ENCODE measurements at places on chromosomes 5 and 9.

DNA sequence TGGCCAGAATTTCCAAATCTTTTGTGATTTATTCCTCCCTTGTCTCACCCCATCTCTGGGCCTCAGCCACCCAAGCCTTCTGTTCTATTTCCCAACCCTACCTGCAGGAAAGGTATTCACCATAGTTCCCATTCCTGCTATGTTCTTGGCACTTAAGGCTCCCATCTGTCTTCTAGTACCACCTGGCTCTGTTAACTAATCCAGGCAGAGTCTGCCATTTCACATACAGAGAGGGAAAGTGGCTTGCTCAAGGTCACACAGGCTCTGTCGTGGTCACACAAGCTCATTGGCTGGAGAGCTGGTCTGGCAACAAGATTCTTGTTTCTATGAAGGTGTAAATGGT is 35.2 kb downstream of the COL27A1 start:
- no peak for DNase-seq

DNA sequence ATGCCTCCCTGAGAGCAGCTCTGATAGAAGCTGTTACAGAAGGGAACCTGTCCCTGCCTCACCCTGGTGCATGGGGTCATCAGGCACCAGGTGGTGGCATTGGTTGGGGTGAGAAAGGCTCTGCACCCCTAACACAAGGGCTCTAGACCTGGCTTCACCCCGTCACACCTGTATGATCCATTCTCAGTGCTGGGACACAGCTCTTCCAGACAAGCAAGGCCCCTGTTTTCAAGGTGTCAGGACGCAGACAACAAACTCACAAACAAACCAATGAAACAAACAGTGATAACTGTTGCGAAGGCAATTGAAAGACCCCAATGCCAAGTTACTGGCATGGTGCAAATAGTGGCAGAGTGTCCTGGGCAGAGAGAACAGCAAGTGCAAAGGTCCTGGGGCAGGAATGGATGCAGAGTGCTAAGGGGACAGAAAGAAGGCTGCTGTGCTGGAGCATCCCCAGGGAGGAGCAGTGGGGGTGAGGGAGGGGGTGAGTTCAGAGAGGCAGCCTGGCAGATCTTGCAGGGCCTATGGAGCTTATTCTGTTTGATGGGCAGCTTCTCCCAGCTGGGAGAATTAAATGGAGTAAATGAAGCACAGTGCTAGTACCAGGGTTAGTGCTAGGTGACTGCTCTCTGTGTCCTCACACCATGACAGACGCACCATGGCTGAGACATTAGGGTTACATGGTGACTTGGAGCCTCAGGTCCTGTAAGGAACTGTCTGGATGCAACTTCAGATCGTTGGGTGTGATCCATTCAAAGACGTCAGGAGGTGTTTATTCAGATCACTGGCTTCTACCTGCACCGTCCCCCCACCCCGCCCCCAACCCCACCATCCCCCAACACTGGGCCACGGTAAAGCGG is 67.9 kb upstream of the UNC5A start:
- DNase-seq, result no peak

DNA sequence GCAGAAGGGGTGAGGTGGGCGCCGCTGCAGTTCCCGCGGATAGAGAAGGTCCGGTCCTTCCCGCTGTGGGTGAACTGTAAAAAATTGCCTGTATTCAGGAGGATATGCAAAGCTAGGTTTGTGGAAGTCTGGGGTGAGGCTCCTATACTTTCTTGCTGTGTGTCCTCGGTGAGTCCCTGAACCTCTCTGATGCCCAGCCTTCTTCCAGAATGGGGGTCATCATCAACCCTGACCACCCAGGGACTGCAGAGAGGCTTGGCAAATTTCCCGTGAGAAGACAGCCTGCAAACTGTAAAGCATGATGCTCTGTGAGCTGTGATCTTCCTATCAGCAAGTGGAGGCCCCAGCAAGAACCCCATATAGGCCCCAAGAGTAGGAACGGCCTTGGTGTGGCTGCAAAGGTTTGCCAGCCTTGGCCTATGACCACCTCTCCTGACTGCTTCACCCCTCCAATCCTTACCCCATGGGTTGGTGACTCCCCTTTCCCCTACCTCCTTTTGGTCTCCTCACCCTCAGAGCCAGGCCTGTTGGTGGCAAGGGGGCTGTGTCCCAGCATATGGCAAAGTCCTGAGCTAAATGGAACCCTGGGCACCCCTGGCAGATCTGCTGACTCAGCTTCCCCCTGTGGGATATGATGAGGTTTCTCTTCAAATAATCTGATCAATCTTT is 760 bp downstream of the ALDH1B1 start:
- no peak for DNase-seq

GRCh38 chr5:177083357-177083756 is 3.4 kb upstream of the FGFR4 start:
- DNase-seq, result no peak

GRCh38 chr5:98902733-98903132 is 26.1 kb downstream of the CHD1 start:
- peak; percentile 13 for DNase-seq

DNA sequence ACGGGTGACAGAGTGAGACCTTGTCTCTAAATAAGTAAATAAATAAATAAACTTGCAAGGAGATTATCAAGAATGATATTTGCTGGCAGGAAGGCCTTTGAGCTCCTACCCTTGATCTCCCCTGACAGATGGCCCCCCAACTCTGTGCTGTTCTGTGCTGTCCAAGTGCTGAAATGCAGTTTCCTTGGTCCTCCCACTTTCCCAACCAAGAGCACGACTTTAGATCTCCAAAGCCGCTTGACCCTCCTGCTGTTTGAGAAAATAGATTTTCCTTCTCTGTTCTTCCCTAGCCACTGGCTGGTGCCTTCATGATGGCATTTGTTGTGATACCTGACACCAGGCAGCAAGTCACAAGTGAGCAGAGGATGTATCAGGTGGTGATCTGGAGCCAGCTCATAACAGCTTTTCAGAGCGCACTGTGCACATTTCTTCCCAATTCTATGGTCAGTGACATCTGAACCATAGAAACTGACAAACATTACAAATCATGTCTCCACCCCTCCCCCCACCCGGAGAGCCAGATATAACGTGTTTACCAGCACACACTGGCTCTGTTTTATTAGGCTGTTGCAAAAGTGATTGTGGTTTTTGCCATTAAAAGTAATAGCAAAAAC is 80.0 kb upstream of the PUM3 start:
- no peak for DNase-seq

DNA sequence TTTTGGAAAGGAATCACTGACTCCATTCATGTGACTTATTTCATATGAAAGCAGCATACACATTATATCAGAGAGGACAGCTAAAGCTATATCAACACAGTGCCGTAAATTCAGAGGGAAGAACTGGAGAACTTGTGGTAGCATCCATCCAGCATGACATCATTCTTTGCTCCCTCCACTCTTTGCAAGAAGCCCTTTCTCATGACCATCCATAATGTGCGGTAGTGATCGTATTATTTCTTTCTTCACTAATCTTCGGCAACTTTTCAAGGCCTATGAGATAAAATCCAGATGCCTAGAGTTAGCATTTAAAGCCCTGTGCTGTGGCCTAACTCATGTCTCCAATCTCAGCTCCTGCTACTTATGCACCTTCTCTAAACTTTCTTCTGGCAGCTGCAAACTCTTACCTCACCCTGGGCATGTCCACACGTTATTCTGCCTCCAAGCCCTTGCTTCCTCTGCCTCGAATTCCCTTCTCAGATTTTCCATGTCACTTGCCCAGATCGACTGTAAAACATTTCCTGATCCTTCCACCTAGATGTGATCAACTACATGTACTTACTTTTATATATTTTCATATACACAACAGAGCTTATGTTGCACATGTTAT is 307.3 kb upstream of the SGCD start:
- DNase-seq, result no peak

GRCh38 chr5:115952588-115952987 is 9.7 kb upstream of the LVRN start:
- no peak for DNase-seq

DNA sequence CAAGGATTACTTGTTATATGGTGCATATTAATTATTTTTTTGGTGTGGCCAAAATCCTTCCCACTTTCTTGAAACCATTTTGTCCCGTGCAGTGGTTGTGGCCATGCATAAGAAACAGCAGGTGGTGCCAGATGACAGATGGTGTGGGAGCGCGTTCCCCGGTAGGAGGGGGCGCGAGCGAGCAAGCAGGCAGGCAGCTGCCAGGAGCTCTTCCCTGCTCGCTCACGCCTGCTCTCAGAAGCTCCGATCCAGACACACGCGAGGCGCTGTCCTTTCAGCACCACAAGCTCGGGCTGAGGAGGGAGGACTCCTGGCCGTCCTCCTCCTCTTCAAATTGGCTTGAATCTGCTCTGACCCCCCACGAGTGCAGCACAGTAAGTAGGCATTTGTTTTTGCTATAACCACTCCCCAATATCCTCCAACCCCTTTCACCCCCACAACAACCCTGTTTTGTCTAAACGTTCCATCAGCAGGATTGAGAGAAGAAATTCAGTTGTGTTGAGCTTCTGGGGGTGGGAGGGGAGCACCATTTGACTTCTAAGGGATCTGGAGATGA is at the start of gene NSG2:
NSG2 (plus strand) TSS at position 237 of the 556 bp plus-strand sequence. CDS start 1,050 bp downstream, outside the sequence.
- peak; percentile 98 for DNase-seq

- peak; percentile 80 for DNase-seq
These were observed 1.4 kb upstream of the IPPK start for GRCh38 chr9:92671323-92671722.

DNA sequence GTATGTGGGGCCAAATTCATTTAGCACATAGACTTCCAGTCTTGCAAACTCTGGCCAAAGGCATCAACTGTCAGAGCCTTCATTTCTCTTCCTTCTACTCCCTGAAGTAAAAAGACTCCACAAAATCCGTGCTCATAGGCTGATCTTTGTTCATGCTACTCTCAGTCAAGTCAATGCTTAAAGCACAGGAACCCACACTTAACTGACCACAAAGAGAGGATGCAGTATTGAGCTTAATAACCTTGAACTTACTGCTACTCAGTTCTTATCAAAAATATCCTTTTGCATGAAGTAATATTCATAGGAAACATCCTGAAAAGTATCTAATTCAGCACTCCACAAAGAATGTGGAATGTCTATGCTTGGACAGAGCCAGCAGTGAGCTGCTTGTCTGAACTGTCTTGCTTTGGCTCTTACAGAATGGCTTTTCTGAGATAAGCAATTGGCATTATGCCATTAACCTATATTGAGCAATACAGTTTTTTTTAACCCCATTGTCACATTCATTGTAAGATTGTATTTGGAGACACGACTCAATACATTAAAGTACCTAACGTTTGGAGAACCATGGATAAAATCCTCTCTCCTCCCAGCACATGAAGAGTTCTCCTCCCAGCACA is 21.7 kb downstream of the LPAR1 start:
- DNase-seq, result peak; percentile 42

- peak; percentile 79 for DNase-seq
These were observed 63.5 kb downstream of the DUSP1 start for GRCh38 chr5:172707285-172708182.

- DNase-seq, result no peak
These were observed 76.4 kb downstream of the ESM1 start for GRCh38 chr5:54908774-54909525.

- no peak for DNase-seq
These were observed 173.4 kb downstream of the ZNF462 start for GRCh38 chr9:107036367-107036766.

DNA sequence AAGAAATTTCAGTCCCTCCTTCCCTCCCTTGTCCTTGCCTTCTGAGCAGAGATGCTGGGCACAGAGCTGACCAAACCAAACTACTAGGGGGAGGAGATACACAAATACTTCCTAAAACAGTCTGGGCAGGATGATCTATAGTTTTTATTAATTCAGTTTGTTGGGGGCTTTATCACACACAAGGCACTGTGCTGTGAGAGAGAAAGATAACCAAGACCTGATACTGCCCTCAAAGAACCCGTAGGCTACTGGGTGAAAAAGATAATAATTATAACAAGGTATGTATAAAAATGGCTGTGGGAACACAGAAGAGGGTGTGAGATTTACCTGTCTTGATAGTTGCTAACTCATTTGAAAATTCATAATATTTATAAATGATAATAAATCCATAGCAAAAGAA is 354.7 kb downstream of the NDUFS4 start:
- no peak for DNase-seq

DNA sequence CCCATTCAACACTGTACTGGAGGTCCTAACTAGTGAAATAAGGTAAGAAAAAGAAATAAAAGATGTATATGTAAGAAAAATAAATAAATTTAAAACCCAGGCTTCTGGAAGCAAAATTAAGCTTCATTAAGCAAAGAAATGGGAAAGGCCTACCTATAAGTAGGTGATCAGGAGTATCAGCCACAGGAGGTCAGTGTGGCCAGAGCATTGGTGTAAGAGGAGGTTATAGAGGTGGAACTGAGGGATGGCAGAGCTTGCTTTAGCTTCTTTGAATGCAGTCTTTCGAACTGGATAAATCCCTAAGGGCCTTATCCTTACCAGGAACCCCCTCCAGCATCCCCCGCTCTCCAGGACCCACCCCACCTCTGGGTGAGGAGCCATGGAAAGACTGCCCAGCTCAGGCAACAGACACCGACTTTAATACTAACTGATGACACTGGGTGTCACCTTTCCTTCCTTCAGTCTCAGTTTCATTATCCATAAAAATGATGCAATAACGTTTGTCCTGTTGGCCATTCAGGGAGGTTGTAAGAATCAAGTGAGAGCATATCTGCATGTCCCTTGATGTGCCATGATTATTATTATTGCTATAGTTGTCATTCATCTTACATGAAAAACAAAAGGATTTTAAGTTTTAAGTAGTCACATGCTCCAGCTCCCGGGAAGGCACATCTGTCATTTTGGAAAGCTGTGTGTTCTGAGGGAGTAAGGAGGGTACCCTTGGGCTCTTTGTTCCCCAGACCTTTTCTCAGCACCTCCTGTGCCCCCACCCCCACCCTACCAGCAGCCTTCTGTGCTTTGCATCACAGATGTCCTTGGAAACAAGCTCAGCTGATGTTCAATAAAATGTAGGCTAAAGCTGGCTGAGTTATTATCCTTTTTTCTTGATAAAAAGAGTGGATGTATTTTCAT is 50.8 kb upstream of the CTNNA1 start:
- no peak for DNase-seq

GRCh38 chr9:105930011-105930627 is 235.8 kb downstream of the TMEM38B start:
- peak; percentile 7 for DNase-seq

GRCh38 chr5:146643776-146644175 is 127.8 kb upstream of the GPR151 start:
- DNase-seq, result no peak

- DNase-seq, result no peak
These were observed 28.4 kb downstream of the ARHGEF37 start for GRCh38 chr5:149609640-149610219.

GRCh38 chr9:117046666-117047327 is 359.7 kb downstream of the TRIM32 start:
- peak; percentile 1 for DNase-seq
